ENCODE measurements at places on chromosomes 7 and 10.

- DNase-seq, result peak; percentile 84
These were observed 32.7 kb downstream of the VWA2 start for GRCh38 chr10:114271779-114272167.

GRCh38 chr7:116574025-116574822 is 49.4 kb downstream of the CAV1 start:
- no peak for DNase-seq

- peak; percentile 44 for DNase-seq
These were observed 25.3 kb upstream of the SNX13 start for GRCh38 chr7:17965603-17966002.

DNA sequence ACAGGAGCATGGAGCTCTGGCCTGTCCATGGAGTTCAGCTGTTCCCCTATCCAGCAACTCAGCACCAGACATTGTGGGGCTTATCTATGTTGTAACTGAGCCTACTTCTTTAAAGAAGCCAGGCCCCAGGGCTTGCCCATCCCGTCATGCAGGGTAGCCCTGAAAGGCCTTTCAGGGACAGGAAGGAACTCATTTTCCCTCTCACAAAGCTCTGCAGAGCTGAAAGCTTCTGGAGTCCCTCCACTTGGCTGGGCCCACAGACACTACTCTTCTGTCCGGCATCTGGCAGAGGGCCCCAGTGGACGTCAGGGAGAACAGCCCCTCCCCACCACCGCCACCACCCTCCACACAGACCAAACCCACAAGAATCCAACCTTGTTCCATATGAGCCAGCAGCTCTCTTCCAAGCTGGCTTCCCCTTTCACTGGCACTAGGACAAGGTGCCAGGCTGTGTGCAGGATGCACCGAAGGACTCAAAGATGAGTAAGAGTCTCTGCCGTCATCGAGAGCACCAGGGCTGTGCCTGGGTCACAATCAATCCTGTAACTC is 33.1 kb downstream of the DENND2A start:
- DNase-seq, result no peak

DNA sequence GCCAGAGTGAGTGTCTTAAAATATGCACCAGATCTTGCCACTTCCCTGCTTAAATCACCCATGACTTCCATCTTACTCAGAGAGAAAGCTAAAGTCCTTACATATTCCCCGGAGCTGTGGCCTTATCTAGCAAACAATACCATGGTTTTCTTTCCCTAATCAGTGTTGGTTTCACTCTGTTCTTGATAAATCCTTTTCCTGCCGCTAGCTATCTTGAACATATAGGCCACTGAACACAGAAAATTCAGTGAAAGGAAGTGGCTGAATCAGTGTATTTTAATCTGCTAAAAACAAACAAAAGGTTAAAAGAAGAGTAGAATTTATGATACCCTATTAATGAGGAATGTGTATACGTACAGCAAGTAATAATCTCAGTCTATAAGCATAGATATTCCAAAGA is 42.0 kb upstream of the JAZF1 start:
- DNase-seq, result no peak

GRCh38 chr7:146683439-146683838 is 566.8 kb downstream of the CNTNAP2 start:
- DNase-seq, result no peak

- DNase-seq, result no peak
These were observed 157.3 kb downstream of the LRRC4 start for GRCh38 chr7:127873715-127874636.

DNA sequence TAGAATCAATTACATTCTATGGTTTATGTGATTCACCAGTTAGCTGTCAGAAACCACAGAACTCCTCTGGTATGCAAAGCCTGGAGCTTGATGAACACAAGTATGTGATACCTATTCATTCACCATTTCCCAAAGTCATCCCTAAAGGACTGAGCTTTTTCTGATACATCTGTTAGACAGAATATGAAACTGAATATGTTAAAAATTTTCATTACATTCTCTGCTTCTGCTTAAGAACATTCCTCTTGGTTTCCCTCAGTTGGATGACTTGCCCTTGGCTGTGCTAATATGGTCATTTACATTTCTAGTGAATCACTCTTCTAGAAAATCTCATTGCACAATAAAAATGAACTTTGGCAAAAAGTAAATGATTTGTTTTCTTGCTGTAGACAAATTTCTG is 10.8 kb upstream of the PON1 start:
- peak; percentile 70 for DNase-seq

GRCh38 chr10:70122742-70123141 is 9.9 kb downstream of the AIFM2 start:
- DNase-seq, result peak; percentile 24

DNA sequence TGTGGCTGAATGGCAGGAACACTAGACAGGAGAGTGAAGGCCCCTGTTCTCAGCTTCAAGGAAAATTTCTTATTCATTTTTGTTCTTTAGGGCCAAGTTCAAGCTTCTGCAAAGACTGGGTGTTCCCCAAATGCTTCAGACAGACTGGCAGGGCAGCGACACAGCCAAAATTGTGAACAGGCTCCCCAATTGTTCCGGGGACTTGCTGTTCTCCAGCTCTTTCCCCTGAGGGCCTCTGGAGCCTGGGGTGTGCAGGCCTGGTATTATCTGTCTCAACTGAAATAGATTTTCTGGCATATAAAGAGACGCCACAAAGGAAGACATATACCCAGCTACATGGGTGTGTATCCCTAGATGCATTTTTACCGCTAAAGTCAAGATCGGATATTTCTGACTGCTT is 30.3 kb upstream of the PLCE1 start:
- DNase-seq, result no peak

DNA sequence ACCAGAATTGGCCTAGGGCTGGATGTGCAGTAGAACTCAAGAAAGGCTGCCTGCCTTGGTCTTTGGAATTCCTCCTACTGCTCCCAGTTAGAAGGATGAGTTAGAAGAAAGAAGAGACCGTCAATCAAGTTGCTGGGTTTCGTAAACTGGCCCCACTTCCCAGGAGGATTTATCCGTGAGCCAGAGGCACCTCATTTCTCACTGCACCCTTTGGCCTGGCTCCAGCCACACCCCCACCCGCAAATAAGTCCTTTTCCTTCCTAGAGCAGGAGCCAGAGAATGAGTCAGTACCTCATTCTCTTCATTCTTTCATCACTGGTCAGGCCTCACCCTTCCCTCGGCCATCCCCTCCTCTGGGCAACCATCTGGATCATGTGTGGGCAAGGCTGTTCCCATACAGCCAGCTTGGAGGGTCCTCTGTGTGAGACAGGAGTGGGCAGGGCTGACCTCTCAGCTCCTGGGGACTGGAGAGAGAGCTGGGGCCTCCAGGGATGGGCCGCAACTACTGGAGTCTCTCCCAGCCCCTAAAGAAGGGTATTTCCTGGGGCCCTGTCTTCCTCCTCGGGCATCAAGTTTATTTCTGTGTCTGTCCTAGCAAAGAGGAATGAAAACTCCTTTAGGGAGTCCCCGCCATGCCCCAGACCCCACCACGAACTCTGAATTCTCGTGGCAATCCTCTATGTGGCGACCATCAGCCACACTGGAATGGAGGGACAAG is 87.2 kb upstream of the DUSP5 start:
- peak; percentile 100 for DNase-seq

DNA sequence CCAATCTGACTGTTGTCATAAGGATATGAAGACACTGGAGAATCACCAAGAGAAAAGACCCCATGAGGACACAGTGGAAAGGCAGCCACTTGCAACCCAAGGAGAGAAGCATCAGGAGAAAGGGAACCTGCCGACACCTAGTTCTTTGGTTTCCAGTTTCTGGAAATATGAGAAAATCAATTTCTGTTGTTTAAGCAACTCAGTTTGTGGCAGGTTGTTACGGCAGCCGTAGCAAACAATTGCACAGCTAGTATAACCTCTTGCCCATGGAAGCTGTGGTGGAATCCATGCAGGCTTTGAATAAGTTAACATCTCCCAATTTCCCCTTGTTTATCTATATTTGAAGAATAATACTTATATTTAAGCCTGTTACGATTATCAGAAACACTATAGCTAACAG is 1103.0 kb upstream of the PHF14 start:
- DNase-seq, result no peak

DNA sequence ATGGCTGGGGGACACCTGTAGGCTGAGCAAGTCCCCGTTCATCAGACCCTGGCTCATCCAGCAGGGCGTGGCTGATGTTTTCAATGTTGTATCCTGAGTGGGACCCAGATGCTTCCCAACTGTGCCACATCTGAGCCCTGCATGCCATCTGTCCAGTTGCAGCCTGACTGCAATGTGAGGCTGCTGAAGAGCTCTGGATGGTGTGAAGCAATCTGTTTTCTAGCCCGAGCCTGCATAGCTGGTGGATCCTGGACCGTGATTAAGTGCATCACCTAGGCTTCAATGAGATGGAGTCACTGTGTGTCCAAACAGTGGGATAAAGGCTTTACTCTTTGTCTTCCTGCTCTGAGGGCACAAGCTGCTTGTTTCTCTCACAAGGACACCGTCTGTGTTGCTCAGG is 99.8 kb downstream of the TCF7L2 start:
- no peak for DNase-seq

DNA sequence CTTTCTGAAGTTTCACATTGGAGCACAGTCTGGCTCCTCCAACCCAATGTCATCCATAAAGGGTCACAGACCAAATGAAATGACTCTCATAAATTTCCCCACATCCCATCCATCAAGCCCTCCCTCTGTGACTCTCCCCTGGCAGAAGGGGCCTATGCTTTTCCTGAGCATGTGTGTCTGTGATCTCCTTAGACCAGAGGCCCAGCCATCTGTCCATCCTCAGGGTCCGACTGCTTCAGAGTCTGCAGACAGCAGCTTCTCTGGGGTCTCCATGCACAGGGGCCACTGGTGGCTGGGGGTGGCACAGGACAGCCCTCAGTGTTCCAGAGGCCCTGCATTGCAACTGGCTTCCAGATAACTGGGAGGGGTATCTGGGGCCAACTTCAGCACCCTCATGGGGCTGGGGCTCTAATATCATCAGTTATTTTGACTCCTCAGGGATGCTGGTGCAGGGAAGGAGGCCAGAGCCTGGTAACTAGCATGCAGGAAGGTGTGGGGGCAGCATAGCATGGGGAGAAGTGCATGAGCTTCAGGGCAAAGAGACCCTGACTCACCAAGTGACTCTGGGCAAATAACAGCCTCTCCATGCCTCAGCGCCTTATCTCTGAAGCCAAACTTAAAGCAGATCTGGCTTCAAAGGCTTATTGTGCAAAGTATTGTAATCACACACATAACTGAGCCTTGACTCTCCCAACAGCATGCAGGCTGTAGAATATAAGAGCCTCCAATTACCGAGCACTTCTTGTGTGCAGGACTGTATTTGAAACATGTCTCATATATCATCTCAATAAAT is 266.9 kb downstream of the GRID1 start:
- DNase-seq, result no peak

- no peak for DNase-seq
These were observed 19.0 kb downstream of the ADCY1 start for GRCh38 chr7:45593121-45593541.

- no peak for DNase-seq
These were observed 62.9 kb downstream of the AKR1B1 start for GRCh38 chr7:134396031-134396430.

GRCh38 chr7:141251957-141252356 is 178.1 kb downstream of the TMEM178B start:
- DNase-seq, result no peak

- DNase-seq, result no peak
These were observed 2.0 kb upstream of the FEZF1 start for GRCh38 chr7:122306320-122307227.

GRCh38 chr7:24328050-24328449 is 44.1 kb downstream of the NPY start:
- no peak for DNase-seq

- DNase-seq, result no peak
These were observed 16.3 kb upstream of the ORAI2 start for GRCh38 chr7:102417105-102417504.

DNA sequence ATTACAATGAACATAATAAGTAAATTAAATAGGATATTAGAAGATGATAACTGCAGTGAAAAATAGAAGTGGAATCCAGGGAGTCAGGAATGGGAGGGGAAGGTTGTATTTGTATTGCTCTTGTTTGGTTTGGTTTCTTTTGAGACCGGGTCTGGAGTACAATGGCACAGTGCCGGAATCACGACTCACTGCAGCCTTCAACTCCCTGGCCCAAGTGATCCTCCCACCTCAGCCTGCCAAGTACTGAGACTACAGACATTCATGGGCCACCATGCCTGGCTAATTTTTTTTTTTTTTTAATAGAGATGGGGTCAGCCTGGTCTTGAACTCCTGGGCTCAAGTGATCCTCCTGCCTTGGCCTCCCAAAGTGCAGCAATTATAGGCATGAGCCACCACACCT is 59.9 kb upstream of the LRRC4 start:
- DNase-seq, result no peak

DNA sequence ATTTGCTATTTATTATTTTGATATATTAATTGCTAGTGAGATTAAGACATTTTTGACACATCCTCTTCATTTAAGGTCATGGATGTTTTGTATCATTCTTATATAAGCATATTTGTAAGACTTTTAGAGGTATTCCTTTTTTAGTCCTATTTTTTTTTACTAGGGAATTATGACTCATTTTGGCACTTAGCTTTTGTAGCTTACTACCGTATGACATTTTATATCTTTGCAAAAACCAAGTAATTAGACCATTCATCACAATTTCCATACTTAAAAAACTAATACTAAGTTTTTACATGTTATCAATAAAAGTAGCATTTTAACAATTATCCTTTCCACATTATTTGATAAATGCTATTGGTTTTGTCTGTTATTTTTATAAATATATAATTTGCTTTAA is 41.6 kb downstream of the BMPR1A start:
- DNase-seq, result no peak

DNA sequence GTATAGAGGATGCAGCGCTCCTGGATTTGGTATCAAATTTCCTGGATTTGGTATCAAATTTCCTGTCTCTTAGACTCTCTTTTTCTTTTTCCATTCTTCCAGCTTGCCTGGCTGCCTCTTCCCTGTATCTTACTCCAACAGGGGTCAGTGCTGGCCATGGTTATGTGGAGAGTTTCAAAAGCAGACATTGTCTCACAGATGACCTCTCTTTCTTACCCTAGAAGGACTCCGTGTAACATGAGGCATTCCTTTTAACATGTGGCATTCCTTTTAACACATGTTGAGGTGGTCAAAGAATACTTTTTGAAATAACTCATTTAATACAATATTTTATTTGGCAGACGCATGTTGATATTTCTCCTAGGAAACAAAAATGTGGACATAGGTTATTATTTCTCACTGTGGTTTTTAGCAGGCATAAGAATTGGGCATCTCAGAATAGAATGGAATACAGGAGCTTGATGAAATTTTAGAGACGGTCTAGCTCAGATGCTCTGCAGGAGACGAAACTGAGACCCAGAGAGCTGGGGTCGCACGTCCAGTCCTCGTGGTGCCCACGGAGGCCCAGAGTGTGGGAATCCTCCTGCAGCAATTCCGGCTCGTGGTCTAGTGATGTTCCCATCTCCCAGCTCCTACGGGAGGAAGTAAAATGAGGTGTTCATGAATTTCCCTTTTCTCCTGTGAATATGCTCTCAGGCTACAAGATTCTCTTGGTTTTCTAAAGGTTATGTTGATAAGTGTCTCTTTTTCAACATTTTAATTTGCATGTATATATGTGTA is 59.6 kb upstream of the PITRM1 start:
- no peak for DNase-seq

- DNase-seq, result peak; percentile 62
These were observed 34.1 kb upstream of the GUSB start for GRCh38 chr7:66016131-66016461.

Measured in NCI-H226 (cell line).